Right hindlimb (tissue), 1 donor: ENCODE measurements at places on chromosomes 5 and 9.

DNA sequence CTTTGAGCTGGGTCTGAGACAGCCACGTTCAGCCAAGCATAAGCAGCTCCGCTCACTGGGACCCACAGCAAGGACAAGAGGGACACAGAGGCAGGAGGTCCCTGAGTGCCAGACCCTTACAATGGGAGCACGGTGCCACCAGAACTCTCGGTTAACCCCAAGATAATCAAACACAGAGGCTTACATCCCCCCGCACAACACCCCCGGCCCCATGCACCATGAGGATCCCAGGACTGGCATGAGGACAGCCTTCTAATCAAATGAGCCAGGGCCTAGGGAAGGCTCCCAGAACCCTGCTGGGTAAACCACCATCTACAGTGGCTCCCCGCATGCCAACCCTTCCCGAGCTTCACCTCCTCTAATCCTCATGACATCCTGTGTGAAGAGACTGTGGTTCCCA is 7.4 kb downstream of the GFPT2 start:
- DNase-seq = no peak

GRCh38 chr9:121239071-121239470 is 28.9 kb upstream of the GSN start:
- DNase-seq = no peak

GRCh38 chr5:141051521-141051866 is 320 bp downstream of the PCDHB1 start:
- DNase-seq = no peak

GRCh38 chr5:146426305-146426704 is 20.8 kb upstream of the TCERG1 start:
- no peak for DNase-seq

DNA sequence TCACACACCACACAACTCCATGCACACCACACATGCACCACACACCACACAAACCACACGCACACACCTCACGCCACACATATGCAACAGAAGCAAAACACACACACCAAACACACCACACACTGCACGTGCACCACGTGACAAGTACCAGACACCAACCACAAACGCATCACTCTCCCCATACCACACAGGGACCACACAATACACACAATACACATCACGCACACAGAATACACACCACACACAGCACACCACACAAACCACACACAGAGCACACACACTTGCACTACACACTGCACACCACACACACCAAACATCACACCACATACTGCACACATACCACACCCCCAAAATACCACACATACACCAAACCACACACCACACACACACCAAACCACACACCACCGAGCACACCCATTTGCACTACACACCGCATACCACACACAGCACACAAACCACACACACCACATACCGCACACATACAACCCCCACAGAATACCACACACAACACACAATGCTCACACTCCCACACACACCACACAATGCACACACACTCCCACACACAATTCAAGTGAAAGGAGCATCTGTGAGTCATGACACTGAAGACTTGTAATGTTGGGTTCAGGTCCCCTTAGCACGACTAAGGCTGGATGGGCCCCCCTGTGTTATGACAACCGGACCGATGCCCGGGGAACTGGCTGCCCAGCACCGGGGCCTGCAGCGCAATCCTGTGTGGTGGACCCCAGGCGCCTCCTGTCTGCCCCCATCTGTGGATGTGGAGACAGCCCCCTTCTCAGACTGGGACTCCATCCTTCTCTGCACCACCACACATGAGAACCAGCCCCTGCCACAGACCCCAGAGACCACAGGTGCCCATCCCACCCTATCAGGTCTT is 6.0 kb upstream of the ZDHHC11 start:
- DNase-seq = no peak

GRCh38 chr9:87662808-87663528 is 63.0 kb upstream of the CTSL start:
- peak; percentile 73 for DNase-seq

GRCh38 chr5:38433160-38433861 is 123.1 kb downstream of the LIFR start:
- peak; percentile 83 for DNase-seq

DNA sequence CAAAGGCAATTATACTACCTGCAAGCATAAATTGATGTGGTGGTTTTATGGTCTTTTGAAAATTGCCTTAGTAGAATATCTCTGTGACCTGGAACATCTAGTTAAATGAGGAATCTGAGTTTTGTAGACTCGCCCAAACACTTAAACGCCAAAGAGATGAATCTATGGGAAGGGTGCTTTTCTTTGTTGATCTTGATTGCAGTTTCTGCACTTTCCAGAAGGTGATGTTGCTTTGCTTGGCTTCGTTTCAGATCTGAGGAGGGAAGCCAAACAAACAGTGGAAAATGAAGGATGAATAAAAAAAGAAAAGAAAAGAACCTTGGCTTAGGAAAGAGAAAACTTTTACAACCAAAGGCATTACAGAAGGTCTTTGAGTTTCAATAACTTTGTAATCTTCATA is 1021.2 kb downstream of the NR2F1-AS1 start:
- DNase-seq = no peak

DNA sequence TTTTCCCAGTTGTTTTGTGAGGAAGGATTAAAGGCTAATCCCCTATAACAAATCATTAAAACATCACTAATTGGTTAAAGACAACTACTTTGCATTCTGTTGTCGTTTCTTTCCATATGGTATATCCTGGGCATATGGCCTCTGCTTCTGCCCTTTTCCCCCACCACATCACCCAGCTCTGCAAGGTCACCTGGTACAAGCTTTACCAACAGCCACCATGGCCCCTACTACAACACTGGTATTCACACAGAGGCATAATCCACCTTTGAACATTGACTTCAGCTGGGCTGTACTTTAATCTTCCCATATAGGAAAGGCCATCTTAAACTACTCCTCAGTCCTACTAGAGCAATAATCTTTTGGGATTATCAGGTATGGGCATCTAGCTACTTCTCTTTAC is 866.1 kb downstream of the TLE4 start:
- DNase-seq = no peak

GRCh38 chr9:107894572-107895261 is 405.1 kb upstream of the KLF4 start:
- DNase-seq = peak; percentile 83

- DNase-seq = no peak
Measured at GRCh38 chr5:6711409-6712141, 1.7 kb upstream of the TENT4A start.

GRCh38 chr5:148951612-148952011 is 111.2 kb downstream of the SH3TC2 start:
- no peak for DNase-seq

GRCh38 chr9:80843028-80843427 is 846.3 kb downstream of the TLE1 start:
- DNase-seq = no peak

- DNase-seq = no peak
Measured at GRCh38 chr9:31916591-31917241, 467.7 kb upstream of the ACO1 start.

GRCh38 chr9:135049460-135049859 is 38.0 kb upstream of the OLFM1 start:
- DNase-seq = no peak

- DNase-seq = peak; percentile 47
Measured at GRCh38 chr5:57442080-57442839, 40.4 kb downstream of the ACTBL2 start.

- DNase-seq = no peak
Measured at GRCh38 chr5:126301056-126301455, 122.2 kb upstream of the GRAMD2B start.

DNA sequence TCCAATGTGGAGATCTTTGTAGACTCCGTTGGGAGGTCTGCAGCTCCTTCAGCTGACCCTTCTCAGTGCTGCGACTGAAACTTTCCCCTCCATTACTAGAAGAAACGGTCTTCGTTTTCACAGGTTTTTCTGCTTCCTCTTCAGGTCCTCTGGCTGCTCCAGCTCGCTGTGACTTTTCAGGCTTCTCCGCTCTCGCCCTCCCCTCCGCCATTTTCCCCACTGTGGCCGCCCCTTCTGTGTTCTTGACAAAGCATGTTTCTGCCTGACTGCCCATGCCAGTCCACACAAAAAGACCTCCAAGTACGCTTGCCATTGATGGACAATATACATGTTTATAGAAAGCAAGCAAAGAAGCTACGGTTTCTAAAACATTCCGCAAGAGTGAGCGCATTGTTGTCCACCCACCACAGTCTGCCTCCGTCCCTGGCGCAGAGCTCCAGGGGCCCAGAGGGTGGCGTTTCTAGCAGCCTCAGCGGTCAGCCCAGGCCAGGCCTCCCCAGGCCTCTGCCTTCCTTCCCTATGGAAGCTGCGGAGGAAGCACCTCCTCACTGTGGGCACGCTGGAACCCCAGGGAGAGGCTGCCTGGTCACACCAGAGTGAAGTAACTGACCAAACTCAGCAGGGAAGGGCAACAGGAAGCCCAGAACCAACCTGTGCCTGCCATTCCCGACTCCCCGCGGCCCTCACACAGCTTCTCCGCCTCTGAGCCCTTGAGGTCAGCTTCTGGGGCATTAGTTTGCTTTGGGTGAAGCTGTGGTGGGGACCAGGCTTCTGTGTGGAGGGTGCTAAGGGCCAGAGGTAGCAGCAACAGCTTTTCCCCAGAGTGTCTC is 19.9 kb upstream of the S1PR3 start:
- no peak for DNase-seq

DNA sequence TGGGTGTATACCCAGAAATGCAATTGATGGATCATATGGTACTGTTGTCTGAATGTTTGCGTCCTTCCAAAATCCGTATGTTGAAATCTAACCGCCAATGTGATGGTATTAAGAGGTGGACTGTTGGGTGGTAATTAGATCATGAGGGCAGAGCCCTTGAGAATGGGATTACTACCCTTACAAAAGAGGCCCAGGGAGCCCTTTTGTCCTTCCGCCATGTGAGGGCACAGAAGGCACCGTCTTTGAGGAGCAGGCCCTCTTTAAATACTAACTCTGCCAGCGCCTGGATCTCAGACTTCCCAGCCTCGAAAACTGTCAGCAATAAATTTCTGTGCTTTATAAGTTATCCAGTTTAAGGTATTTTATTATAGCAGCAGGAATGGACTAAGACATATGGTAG is 156.0 kb upstream of the OTULINL start:
- no peak for DNase-seq

GRCh38 chr5:54224103-54224826 is 86.1 kb downstream of the ARL15 start:
- no peak for DNase-seq

- DNase-seq = no peak
Measured at GRCh38 chr9:4020038-4020754, 279.7 kb downstream of the GLIS3 start.

- DNase-seq = peak; percentile 37
Measured at GRCh38 chr9:95250462-95251221, 66.9 kb downstream of the FANCC start.

DNA sequence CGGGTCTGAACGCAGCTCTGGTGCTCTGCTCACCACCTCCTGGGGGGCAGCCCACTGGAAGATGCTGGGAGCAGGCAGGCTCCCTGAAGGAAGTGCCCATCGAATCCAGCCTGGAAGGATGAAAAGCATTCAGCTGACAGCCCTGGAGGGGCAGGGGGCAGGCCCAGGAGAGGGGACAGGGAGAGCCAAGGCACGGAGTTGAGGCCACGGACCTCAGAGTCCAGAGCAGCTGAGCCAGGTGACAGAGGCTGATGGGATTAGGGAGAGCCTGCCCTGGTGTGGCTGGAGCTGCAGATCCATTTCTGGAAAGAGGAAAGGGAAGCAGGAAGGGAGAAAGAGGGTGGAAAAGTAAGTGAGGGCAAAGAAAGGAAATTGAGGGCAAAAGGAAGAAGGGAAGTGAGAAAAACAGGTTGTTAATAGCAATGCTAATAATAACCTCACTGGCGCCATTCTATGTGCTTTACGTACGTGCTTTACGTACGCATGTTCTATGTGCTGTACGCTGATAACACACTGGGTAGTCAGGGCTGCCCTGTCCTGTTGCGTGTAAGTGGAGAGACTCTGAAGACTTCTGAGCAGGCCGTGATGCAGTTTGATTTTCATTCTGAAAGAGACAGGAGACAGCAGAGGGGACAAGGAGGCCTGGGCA is 52.6 kb downstream of the LMX1B start:
- DNase-seq = no peak

DNA sequence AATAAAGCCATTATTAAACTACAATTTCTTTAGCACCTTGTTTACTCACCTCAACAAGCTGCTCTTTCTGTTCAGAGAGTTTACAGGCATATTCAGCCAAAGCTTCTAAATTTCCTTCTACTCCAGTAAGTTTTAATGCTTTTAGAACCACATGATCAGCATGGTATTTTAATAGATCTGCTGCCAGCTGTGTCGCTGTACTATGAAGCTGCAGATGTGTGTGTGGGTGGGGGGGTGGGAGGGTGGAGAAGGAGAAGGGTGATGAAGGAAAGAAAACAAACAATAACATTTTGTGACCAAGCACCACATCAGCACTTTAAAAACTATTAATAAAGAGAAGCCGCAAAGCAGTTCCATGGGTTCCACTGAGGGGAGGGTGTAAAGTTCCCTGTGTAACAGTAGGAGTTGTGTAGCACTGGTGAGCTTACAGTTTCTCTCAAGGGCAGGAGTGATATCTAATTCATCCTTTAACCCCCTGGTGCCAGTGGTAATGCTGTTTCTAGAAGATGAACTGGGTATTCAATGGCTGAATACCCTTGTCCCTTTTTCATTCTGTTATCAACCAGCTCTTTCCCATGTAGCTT is 38.5 kb downstream of the ABITRAM start:
- no peak for DNase-seq

DNA sequence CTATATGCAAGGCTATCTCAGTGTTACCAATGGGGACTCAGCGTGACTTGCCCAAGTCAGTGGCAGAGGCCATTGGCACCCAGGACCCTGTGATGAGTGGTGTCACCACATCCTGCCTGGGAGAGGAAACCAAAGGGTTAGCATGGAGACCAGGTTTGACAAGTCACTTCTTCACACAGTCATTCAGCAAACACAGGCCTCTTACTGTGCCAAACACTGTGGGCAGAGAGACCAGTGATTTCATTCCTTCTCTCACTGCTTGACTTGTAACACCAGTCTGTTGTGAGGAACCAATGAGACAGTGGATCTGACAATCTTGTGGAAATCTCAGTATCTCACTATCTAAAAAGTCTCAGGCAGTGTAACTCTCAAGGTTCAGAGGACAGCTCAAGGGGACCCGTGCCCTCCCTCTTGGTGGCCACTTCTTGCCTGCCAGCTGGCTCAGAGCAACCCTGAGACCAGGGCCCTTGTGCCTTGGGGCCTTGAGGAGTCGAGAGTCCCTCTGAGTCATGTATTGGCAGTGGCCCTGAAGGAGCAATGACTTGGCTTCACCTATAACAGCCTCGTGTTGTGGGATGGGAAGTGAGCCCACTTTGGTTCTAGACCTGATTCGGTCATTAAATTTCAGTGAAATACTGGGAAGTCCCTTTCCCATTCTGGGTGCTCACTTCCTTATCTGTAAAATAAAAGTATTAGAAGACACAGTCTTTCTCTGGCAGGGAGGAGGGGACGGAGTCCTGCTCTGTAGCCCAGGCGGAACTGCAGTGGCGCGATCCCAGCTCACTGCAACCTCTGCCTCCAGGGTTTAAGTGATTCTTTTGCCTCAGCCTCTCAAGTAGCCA is 1.6 kb downstream of the FABP6 start:
- no peak for DNase-seq

DNA sequence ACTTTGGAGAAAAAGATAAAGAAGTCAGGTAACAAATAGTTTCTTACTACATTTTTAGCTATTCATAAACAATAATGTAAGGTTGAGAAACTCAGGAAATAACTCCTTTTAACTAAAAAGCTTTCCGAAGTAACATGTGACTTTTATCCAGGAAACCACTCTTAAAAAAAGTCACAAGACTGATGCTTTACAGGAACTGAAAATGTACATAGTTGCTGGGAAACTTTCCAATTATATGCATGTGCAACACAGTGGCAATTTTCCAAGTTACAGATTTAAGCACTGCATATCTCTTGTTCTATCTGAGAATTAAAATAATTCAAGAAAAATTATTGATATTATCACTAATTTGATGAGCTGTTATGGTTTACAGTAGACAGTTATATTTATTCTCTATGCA is 105.2 kb downstream of the CDH10 start:
- DNase-seq = no peak
